Caco-2 (cell line): ENCODE measurements at places on chromosomes 5 and 9.

DNA sequence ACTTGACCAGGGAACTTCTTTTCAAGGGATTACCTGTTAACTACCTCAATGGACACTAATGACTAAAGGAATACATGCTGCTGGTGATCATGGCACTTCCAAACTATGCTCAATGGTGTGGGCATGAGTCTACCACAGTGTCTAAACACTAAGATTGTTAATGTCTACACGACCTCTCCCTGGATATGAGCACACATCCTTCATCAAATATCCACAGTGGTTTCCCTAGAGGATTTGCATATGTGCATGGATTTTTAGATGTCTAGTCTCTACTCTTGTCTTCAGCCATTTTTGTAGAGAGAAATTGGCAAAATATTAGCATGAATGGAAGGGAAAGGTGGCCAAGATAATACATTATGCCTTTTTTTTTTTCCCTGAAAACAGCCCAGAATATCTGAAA, 113.3 kb upstream of the CCDC152 start:
- no peak for DNase-seq

- no peak for DNase-seq
These were observed 9.5 kb downstream of the IRF1 start for GRCh38 chr5:132480893-132481595.

DNA sequence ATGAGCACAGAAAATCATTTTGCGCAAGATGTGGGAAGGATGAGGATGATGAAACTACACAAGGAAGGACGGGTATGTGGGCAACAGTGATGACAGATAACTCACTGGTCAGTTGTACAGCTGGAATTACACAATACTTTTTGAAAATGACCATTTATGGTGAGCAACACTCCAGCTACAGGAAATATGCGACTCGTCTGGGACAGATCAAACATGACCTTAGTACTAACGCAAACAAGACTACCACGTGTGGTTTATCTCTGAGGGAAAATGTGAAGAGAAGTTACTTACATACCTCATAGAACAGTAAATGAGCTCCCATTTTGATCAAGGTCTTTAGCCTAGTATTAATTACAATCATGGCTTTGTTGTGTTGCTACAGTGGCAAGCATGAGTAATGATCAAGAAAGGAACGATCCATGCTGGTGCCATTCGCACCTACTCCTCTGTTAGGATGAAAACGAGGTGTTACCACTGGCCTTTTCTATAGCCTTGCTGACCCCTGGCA, 456.9 kb downstream of the BNC2 start:
- DNase-seq: peak; percentile 63

GRCh38 chr9:98333703-98334582, 78.5 kb upstream of the TBC1D2 start:
- no peak for DNase-seq

DNA sequence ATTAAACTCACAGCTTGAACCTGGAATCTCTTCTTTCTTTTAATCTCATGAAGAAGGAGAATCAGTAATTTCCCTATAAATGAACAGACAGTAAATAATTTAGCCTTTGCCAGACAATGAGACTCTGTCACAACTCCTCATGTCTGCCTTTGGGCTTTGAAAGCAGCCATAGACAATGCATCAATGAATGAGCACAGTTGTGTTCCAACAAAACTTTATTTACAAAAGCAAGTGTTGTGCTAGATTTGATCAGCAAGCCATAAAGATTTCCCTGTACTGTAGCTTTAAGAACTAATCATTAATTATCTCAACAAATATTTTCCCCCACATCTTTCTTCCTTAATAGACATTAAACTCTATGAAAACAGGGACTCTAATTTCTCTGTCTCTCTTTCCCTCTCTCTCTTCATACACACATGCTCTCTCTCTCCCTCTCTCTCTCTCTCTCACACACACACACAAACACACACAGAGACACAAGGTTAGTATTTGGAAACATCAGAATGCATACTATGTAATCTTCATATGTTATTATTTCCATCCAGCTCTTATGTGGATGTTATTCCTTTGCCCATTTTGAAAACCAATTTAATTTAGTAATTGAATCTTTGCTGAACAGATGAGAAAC, 1209.8 kb upstream of the CDH6 start:
- DNase-seq: no peak

DNA sequence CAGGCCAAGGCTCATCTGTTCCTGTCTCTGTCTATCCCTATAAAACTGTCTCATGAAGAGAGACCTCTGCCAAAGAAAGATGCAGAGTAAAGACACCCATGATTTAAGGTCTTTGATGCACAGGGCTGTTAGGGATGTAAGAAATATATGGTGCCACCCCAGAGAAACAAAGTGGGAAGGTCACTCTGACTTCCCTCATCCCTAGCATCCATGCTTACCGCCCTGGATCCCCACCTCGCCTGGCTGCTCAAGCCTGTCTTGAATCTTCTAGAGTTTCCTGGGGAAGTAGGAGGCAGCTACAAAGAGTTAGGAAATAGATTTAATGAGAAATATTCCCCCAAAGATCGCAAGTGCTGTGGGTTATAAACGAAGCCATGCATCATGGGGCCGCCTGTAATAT, 349.2 kb downstream of the SLIT3 start:
- no peak for DNase-seq

DNA sequence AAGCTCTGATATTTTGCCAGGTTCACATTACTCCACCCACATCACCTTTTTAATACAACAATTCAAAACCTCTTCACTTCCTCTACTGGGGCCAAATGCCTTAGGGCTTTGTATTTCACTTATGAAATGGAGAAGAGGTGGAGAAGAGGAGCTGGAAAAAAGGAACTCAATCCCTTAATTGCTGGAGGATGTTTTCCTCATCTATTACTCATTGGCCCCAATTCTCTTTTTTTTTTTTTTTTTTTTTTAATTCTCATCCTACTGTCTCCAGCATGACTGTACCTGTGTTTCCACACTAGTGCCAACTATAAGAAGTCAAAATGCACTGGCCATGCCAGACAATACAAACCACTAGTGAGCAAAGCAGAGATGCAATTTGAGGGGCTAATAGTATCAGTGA, 20.9 kb downstream of the FAM13B start:
- no peak for DNase-seq

DNA sequence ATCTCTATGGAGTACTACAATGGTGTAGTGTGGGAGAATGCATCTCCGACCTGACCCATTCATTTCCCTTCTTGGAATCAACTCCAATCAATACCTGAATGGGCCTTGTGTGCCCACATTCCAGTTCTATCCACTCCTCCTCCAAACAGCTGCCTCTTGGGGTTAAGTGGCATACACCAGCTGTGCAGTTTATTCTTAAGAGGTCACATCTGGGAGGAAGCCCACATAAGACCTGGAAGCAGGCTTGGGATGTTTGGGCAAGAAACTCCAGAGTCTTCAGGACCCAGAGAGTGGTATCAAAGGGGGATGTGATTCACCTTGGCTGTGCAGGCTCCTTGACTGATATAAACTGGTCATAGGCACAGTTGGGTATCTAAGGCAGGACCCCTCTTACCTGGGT, 46.0 kb downstream of the ACTBL2 start:
- DNase-seq: no peak

DNA sequence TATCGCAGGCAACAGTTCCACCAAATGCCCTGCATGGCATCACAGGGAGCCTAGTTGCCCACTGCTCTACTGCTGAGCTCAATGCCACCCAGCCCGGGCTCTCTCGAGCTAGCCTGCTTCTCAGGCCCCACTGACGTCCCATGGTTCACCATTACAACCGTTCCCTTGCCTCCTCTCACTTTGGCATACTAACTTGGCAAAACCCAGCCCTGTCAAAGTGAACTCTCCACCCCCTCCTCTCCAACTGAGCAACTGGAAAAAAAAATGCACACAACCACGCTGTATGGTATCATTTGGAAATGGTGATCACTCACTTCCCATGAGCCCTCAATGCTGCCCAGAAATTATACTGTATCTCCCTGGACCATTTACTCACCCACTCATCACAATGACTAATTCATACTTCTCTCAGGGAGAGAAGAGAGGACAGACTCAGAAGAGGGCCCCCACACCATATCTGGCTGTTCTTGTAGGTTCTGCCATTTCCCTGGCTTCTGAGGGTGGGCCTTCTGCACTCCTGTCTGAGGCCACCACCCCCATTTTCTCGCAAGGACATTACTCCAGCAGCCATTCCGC, 51.4 kb upstream of the RARS1 start:
- DNase-seq: no peak

DNA sequence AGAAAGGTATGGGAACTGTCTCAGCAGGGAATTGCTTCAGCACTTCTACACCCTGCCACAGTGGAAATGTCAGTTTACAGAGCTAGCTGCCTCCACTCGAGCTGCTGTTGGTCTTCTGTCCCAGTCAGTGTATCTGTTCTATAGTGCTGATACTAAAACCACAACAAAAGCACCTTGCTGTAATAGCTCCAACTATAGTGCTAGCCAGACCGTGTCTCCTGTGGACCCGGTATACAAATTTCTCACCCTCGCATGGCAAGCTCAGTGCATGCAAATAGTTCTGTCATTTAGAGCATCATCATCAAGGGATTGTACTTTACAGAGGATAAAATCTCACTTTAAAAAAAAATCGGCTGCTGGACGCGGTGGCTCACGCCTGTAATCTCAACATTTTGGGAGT, 51.5 kb upstream of the IQGAP2 start:
- no peak for DNase-seq

- peak; percentile 75 for DNase-seq
These were observed 24.5 kb upstream of the MVB12B start for GRCh38 chr9:126301985-126302603.

- DNase-seq: peak; percentile 64
These were observed 363.3 kb upstream of the RPS23 start for GRCh38 chr5:82641331-82642003.

DNA sequence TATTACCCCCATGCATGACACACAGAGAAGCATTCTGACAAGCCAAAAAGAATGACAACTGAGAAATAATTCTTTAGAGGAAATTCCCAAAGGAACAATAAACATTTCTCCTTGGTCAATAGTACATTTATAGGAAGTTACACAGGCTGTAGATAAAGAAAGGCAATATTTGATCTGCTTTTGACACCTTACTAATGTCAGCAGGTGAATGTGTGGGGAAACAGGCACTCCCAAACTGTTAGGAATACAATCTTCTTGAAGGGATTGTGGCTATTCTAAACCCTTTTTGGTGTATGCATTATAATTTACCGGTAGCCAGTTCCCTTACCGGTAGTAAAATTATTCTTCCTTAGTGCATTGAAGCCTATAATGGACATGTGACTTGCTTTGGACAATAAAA, 116.1 kb upstream of the FTMT start:
- DNase-seq: no peak

- no peak for DNase-seq
These were observed 13.5 kb downstream of the ADAMTS2 start for GRCh38 chr5:179331591-179332375.

GRCh38 chr9:124879226-124879625, 17.3 kb downstream of the ARPC5L start:
- DNase-seq: no peak

GRCh38 chr5:161745392-161745791, 59.9 kb downstream of the GABRA6 start:
- DNase-seq: no peak

GRCh38 chr5:21152611-21153010, 1164.6 kb upstream of the CDH18 start:
- DNase-seq: no peak

DNA sequence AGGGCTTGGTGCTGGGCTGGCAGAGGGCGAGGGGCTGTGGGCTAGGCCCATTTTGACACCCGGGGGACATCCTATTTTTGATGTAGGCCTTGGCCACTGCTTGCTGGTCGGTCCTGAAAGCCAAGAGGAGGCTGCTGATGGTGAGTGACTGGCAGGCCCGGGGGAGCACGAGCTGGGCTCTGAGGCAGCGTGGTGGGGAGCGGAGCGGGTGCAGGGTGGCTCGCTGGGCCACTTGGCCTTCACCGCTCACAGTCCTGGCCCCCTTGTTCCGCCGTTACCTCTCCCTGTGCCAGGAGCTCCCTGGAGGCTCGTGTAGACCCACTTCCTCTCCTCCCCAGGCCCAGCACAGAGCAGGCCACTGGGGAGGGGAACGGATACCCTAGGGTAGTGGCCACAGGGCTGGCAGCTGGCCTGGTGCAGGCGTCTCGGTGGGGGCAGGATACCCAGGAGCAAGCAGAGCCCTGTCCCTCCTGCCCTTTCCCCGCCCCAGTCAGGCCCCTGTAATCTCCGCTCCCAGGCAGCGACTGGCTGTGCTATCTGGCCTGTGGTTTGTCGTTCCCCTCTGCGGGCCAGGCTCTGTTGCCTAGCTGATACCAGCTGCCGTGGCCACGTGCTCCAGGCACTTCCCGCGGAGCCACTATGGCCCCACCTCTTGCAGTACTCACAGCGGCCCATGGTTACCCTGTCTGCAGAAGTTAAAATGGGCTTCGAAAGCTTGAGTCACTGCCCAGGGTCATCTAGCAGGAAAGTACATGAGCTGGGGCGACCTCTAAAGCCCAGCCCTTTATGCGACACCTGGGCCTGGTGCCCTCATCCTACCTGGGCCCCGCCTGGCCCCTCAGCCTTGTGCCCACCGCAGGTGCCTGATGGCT, 11.7 kb upstream of the DOLPP1 start:
- DNase-seq: no peak

- no peak for DNase-seq
These were observed 6.3 kb downstream of the GPX3 start for GRCh38 chr5:151026679-151027078.

- no peak for DNase-seq
These were observed 1.5 kb upstream of the RMND5B start for GRCh38 chr5:178129296-178129695.

- no peak for DNase-seq
These were observed 23.4 kb upstream of the ARAP3 start for GRCh38 chr5:141705469-141705868.

DNA sequence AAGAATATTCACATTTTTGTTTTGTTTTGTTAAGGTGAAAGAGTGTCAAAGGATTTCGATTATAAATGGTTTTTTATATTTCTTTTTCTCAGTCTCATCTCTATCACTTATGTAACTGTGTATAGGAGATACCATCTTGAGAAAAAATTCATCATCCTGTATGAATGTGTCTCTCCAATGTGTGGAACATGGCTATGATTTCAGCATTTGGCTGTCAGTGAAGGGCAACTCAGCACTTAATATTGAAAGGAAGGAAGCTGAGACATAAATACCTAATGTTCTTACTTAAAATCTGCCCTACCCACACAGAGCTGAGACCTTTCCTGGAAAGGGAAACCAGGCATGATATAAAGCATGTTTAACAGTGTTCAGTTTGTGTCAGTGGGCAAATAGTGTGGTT, 474.2 kb upstream of the RIOK2 start:
- no peak for DNase-seq

DNA sequence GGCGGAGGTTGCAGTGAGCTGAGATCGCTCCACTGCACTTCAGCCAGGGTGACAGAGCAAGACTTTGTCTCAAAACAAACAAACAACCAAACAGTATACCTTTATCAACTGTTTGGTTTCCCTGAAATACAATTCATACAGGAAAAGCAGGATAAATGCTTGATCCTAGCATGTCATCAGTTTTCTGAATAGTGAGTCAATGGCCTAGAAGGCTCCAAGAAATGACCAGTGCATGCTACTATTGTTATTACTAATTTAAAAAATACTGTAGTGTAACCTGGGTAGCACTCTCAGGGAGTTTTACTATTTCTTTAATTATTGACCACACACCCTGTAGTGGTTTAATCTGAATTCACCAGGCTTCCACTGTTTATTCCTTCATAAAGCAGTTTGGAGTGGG, 101.0 kb upstream of the PTPN3 start:
- no peak for DNase-seq
